Left cardiac atrium (tissue), 4 donors: ENCODE measurements at places on chromosomes 5 and 9. TPM values are rescaled to one million over a fixed set of nuclear protein-coding genes. Genes with fewer than 3 reads are reported as not detected.

GRCh38 chr5:171580502-171581265, 161.2 kb downstream of the FGF18 start:
- no peak for DNase-seq

- DNase-seq: no peak
These were observed 216.0 kb downstream of the FBXL7 start for GRCh38 chr5:15715967-15716366.

Gene TMEM232
- total RNA-seq: 1.7 TPM

Gene DTWD2
- 10.5 TPM for total RNA-seq

DNA sequence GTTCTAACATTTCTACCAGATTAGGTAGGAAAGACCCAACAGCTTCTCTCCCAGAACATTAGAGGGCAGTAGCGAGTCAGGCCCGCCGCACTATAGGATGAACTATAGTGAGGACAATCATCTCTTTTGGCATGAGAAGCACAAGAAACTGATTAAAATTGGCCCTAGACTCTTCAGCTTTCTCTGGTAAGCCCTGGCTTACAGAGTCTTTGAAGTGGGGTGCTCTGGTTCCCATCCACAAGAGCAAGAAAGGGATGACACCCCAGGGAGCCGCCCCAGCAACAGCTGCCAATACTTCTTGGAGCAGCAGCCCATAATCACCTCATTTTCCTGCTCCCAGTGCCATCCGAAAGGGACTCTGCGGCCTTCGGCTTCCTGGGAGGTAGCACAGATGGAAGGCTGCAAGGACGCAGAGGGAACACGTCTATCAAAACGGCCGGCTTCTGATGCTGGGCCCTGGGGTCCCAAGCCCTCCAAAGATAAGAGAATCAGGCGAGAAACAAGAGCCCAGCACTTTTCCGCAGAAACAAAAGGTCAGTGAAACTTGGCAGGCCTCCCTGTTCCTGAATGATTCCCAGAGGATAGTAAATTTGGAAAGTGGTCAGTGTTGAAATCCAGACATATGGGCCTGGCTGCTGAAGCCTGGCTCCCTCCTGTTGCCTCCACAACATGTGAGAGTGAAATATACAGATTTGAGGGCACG, 69.3 kb downstream of the HSD17B3 start:
- DNase-seq: peak; percentile 70

- DNase-seq: no peak
These were observed 40.7 kb upstream of the LCP2 start for GRCh38 chr5:170338291-170338690.

DNA sequence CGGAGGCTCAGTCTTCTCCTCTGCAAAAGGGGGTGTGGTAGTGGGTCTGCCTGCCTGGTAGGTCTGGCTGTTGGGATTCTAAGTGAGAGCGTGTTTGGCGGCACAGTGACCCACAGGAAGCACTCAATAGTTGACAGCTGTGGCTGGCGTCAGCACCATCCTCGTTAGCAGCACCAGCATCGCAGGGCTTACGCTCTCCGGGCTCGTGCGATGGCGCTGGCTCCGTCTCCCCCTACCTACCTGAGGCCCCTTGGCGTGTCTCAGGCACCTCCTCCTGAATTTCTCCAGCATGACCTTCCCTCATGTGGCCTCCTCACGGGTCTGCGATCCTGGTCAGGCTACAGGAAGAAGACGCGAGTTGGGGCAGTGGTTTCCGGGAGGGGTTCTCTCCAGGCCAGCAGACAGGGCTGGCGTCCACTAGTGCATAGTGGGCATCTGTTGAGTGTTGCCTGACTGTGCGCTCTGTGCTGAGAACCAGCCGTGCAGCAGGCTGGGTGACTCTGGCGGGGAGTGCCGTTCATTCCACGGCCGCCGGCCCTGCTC, 66.9 kb downstream of the HMCN2 start:
- no peak for DNase-seq

Gene SPATA31C1
- total RNA-seq: not detected

- no peak for DNase-seq
These were observed 87.5 kb downstream of the FANCC start for GRCh38 chr9:95230046-95230445.

Gene PRLR
- 2.1 TPM for total RNA-seq

- DNase-seq: no peak
These were observed 229.9 kb upstream of the GRIN3A start for GRCh38 chr9:101968392-101968791.

GRCh38 chr9:79014929-79015699, 556.7 kb upstream of the TLE4 start:
- no peak for DNase-seq

- DNase-seq: no peak
These were observed 3.2 kb downstream of the STARD4 start for GRCh38 chr5:111509119-111509518.

DNA sequence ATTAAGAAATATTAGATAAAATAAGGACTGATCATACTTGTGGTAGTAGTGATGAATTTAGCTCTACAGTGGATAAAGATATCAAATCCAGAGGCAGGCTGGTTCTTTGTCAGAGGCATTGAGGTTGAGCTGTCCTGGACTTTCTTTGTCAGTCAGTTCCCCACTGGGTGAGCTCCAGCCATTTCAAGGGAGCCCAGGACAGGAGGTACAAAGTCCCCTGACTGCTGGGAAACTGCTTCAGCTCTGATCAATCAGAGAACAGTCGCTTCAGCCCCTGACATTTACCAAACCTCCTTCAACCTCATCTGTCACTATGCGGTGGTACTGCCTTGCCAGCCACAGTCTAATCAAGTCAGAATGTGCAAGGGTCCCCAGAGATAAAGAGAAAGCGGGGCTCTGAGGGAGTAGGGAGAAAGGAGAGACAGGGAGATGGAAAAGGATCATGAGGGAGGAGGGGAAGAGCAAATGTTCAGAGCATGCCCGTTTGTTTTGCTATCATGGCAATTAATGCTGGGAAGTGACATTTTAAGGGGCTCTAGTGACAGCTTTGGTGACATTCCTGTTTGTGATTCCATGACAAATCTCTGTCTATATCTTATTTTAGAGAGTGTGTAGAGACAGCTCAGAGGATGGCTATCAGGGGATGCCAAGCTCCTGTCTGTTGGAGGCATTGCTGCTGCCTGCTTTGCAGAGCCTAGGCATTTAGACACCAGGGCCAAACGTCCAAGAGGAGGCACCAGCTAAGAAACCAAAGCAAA, 223.2 kb downstream of the ASTN2 start:
- no peak for DNase-seq

- no peak for DNase-seq
These were observed 34.4 kb upstream of the TAF11L2 start for GRCh38 chr5:17463653-17464052.

GRCh38 chr5:139689631-139690063, 41.5 kb downstream of the CXXC5 start:
- no peak for DNase-seq

Gene STPG3
- not detected for total RNA-seq

Gene NIPAL4
- 0.12 TPM for total RNA-seq

DNA sequence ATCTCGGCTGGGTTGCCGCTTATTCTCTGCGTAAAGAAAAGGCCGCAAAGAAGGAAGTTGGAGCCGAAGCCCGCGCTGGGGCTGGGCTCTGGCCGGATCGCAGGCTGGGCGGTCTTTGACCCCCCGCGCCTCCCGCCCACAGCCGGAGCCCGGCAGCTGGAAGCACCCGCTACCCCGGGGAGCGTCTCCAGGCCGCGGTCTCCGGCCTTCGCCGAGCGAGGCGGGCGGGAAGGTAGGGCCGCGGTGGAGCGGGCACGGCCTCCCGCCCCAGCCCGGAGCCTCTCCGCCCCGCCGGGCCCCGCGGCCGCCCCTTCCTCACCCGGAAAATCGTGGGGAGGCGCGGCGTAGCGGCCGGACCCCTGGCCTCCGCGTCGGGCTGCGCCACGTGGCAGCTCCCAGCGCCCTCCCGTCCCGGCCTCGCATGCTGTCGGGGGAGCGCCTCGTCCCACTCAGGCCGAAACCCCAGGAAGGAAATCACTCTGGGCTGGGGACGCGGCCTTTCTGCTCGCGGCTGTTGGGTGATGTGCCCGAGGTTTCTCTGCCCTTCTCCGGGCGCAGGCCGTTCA, 12.0 kb downstream of the FOXD1 start:
- DNase-seq: no peak

GRCh38 chr9:71781391-71781790, 13.1 kb upstream of the CEMIP2 start:
- DNase-seq: no peak

DNA sequence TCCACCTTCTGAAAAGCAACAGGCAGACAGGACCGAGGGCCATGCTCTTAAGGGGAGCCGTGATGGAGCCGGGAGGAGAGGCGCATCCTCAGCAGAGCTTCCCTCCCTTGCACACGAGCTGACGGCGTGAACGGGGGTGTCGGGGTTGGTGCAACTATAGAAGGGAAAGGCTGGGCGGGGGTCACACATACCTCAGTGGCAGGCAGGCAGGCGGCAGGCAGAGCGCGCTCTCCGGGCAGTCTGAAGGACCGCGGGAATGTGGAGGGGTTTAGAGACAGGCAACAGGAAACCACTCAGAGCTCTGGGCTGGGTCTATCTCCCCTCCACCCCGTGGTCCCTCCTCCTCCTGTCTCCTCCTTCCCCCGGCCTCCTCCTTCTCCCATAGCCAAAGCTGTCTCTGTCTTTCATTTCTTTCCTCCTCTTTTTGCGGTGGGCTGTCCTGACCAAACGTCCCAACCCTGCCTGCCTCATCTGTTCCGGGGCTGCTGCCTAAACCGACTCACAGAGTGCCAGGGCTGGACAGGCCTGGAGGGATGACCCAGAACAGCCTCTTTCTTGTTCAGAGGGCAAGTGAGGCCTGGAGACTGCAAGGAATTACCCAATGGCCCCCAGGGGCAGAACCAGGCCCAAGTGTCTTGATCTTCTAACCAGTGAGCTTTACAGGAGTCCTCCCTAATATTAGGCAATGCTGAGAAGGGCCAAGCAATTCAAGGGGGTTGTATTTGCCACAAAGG, at the start of gene SPARC:
Gene SPARC, minus strand, starts transcription at position 242 of the 734 bp plus-strand sequence. CDS start 10,727 bp downstream, outside the sequence.
- peak; percentile 82 for DNase-seq
